Skeletal muscle cell (primary cell): ENCODE measurements at places on chromosomes 6 and 20.
A peak's percentile ranks its signal among the peaks of the same experiment; 100 is the strongest.

DNA sequence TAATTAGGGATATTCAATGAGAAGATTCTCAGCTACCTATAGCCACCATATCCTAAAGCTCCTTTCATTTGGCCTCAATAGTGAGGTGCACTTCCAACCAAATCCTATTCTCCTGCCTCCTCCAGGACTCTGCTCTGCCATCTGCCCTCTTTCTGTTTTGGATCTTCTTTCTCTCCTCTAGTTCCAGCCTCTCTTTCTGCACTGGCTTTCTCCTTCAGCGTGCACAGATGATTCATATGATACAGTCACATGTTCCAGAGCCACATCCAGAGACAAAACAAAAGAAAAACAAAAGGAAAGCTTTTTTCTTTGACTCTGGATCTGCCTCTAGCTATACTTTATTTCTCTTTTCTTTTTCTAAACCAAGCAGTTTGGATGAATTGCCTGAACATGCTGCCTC lies 531.9 kb upstream of the MAN1A1 start:
- DNase-seq, result peak; percentile 12

GRCh38 chr20:33516882-33517281 lies 27.0 kb downstream of the CBFA2T2 start:
- DNase-seq, result no peak

- no peak for DNase-seq
These were observed 25.7 kb upstream of the RHAG start for GRCh38 chr6:49662231-49662891.

GRCh38 chr20:57581202-57582028 lies 20.5 kb downstream of the PCK1 start:
- no peak for DNase-seq

DNA sequence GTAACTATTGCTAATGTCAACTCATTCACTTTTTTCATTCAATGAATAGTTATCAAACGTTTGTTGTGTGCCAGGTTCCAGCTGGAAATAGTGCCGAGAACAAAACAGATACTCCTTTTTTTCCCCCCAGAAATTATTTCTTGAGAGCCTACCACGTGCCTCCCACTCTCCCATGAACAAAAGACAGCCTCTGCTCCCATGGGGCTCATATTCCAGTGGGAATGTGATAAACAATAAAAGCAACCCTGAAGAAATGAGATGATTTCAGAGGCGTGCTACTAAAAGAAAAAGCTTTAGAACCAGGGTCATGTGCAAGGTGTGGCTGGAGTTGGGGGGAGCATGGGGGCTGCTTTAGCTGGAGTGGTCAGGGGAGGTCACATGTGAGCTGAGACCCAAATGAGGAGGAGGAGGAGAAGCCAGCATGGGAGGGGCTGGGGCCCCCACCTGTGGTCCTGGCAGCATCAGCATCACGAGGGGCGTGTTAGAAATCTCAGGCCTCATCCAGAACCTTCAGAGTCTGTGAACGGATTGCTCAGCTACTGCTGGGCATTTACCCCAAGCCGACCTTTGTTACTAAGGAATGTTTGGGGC lies 157.4 kb downstream of the EYA2 start:
- DNase-seq, result no peak

DNA sequence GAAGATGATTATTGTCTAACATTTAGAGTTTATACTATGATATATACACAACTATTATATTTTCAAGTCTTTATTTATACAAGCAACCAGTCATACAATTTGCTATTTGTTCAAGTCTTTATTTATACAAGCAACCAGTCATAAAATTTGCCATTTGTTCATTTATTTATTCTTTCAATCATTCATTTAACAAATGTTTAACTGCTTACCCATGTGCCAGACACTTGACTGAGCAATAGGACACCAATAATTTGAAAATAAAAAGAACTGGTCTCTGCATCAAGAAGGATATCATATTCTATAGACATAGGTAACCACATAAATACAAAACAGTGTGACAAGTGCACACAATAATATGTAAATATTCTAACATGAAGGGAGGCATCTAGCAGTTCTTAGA lies 20.3 kb downstream of the GRIK2 start:
- no peak for DNase-seq

DNA sequence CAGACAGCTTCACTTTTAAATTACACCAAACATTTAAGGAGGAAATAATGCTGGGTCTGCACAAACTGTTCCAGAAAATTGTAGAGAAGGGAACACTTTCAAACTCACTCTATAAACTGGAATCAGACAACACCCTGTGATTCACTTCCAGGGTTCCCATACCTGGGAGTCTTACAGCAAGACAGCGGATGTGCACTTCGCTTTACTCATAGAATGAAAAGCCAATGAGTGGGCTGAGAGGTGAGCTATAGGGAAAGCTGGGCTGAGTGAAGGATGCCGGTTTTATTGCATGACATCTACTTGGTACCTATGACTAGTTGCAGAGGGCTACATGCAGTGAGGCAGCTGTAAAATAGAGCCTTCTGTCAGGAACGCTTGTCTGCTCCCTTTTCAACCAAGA lies 152.1 kb downstream of the FNDC1 start:
- DNase-seq, result no peak
